Spinal cord (tissue), 10 donors: ENCODE measurements at places on chromosomes 6 and 20. TPM values are rescaled to one million over a fixed set of nuclear protein-coding genes. Genes with fewer than 3 reads are reported as not detected.

IP6K3 gene
- 0.22 TPM for polyA plus RNA-seq

TRIM31 gene
- not detected for polyA plus RNA-seq

PI3 gene
- not detected for polyA plus RNA-seq

ESR1 gene
- polyA plus RNA-seq = 0.95 TPM

KAT14 gene
- polyA plus RNA-seq = 25.3 TPM

NKAIN4 gene
- 126 TPM for polyA plus RNA-seq

C6orf58 gene
- polyA plus RNA-seq = 1.6 TPM

TMEM30A gene
- polyA plus RNA-seq = 156 TPM

MRS2 gene
- polyA plus RNA-seq = 25.4 TPM

MUC22 gene
- not detected for polyA plus RNA-seq

BHLHE23 gene
- not detected for polyA plus RNA-seq

GSTA2 gene
- not detected for polyA plus RNA-seq
